ENCODE measurements at places on chromosomes 2 and 18.

- no peak for DNase-seq
Measured at GRCh38 chr2:189485146-189485545, 43.9 kb downstream of the WDR75 start.

- no peak for DNase-seq
Measured at GRCh38 chr2:230773039-230773773, 60.6 kb downstream of the CAB39 start.

DNA sequence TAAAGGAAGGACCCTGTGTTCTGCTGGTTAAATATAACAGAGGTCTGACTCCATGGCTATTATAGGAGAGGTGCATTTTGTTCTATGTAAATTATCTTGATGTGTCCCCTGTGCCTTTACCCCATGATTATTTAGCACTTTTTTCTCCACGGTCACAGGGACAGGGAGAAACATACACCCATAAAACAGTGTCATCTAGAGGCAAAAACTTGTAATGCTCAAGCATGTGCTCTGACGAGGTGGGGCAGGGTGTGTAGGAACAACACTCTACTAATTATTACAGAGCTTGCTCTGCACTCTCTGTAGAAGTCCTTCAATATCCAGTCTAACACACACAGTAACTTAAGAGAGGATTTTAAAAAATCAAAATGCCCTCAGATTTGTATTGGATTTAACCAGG lies 187.9 kb downstream of the NEDD4L start:
- no peak for DNase-seq

DNA sequence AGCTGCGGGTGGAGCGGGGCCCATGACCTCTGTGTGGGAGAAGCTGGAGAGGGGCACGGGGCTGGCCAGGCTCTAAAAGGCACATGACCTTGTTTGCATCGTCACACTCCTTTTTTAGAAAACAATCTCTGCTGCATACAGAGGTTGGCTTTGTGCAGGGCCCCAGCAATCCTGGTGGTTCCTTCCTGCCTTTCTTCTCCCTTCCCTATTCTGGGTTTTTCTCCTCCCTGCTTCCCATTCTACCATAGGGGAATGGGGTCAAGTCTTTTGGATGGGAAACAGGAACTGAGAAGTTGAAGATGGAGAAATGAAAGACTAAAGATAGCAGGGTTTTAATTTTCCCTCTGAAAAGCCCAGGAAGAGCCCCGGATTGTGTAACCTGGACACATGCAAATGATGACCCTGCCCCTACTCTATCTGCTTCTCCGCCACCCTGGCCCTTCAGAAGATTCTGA lies 53.9 kb downstream of the ASAP2 start:
- no peak for DNase-seq

DNA sequence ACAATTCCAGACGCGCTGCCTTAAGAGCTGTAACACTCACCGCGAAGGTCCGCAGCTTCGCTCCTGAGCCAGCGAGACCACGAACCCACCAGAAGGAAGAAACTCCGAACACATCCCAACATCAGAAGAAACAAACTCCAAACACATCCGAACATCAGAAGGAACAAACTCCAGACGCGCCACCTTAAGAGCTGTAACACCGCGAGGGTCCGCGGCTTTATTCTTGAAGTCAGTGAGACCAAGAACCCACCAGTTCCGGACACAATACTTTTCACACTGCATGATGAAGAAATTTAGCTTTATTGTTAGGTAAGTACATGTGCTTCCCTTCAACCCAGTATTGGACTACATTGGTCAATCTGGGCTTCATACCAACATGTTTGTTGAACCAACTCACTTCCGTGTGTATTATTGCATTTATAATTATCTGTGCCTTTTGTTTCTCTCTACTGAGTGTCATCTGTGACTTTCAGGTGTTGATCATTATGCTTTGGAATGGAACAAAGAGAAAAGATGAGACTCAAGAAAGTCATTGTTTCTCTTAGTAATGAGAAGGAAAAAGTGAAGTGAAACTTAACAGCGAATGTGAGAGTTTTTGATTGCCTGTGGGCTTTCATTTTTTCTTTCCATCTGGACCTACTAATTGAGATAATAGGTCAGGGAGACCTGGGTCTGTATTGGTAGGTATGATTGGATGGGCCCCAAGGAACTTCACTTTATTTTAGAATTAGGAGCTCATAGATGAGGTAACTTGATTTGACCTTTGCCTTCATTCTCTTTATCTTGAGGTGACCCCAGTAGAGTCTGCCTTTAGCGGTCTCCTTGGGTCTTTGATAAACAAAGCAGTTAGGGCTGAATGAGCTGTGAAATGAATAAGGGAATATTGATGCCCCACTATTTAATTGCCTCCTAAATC lies 76.1 kb upstream of the CAVIN2 start:
- DNase-seq = no peak

GRCh38 chr2:117351396-117351795 lies 463.1 kb upstream of the DDX18 start:
- no peak for DNase-seq

GRCh38 chr2:124875627-124876244 lies 850.6 kb downstream of the CNTNAP5 start:
- DNase-seq = no peak

- DNase-seq = no peak
Measured at GRCh38 chr18:3095921-3096320, 83.0 kb upstream of the LPIN2 start.

DNA sequence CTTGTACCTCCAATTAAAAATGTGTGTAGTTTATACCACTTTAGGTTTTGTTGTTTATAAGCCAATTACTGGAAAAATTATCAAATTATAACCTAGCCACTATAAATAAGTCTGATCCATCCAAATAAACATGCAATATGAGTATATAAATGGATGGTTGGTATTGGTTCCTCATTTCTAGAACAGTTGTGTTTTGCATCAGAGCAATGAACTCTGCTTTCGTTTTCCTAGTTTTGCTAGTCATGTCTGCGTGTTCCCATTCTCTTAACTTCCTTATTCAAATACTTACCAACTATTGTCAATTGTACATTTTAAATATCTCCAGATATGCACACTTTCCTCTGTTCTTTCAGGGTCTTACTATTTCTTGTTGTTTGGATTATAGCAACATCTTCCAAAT lies 641.7 kb downstream of the NR4A2 start:
- no peak for DNase-seq

DNA sequence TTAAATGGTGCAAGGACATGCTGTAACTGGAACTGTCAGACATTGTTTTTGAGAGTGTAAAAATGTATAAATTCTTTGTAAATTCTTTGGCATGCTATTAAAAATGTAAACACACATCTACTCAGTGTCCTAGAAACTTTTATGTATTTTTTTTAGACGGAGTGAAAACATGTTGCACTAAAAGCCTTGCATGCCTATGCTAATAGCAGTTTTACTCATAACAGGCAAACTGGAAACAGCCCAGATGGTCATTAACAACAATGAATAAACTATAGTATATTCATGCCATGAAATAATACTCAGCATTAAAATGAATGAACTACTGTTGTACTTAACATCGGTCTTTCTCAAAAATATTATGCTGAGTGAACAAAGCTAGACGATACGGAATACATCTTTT lies 954.8 kb upstream of the DDX18 start:
- DNase-seq = no peak

DNA sequence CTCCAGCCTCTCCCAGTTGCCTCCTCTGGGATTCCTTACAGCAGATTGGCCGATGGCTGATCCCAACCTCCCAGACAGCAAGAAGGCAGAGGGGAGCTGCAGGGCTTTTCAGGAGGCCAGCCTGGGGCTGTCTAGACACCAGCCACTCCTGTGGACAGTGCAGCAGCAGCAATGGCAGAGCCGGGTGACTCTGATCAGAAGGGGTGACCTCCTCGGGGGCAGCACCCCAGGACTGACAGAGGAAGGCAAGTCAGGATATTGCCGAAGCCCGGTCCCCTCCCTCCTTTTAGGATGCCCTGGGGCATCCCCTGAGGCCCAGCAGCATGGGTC lies 84.5 kb downstream of the INHBB start:
- no peak for DNase-seq

- DNase-seq = no peak
Measured at GRCh38 chr2:24731040-24731439, 62.2 kb downstream of the PTRHD1 start.

DNA sequence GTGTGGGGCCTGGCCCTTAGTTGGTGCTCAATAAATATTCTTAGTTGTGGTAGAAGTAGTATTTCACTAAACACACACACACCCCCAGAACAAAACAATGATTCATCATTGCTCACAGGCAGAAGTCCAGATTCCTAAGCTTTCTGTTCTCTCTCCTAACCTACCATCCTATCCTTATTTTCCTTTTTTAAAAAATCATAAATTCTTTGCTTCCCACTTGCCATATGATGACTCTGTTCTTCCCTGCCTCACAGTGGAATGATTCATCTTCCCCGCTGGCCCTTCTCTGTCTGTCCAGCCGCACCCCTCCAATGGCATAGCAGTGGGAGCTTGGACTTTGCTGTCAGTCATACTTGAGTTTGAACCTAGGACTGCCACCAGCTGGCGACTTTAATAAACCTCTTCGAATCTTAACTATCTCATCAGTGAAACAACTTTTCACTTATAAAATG lies 5.2 kb downstream of the EML6 start:
- DNase-seq = no peak

GRCh38 chr2:226738191-226738820 lies 61.3 kb downstream of the IRS1 start:
- DNase-seq = no peak

DNA sequence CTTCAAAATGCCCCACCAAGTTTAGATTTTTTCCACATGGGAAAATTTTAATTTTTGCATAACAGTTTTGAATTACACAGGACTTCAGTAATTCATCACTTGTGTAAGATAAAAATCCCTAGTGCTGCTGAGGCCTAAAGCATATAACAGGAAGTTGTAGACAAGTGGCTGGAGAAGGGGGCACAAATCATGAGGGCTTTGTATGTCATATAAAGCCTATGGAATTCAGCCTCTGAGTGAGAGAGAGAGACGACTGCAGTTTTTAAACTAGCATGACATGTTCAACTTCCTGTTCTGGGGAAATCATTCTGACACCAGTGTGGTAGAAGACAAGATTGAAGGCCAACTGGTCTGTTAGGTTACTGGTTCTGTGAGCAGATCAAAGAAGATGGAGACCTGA lies 187.3 kb upstream of the CHST9 start:
- DNase-seq = no peak

All from thoracic aorta (tissue), 2 donors.